ENCODE measurements at places on chromosomes 7 and 10. TPM values are rescaled to one million over a fixed set of nuclear protein-coding genes. Genes with fewer than 3 reads are reported as not detected.

Gene ZC3HAV1L
- 4.7 TPM for total RNA-seq

DNA sequence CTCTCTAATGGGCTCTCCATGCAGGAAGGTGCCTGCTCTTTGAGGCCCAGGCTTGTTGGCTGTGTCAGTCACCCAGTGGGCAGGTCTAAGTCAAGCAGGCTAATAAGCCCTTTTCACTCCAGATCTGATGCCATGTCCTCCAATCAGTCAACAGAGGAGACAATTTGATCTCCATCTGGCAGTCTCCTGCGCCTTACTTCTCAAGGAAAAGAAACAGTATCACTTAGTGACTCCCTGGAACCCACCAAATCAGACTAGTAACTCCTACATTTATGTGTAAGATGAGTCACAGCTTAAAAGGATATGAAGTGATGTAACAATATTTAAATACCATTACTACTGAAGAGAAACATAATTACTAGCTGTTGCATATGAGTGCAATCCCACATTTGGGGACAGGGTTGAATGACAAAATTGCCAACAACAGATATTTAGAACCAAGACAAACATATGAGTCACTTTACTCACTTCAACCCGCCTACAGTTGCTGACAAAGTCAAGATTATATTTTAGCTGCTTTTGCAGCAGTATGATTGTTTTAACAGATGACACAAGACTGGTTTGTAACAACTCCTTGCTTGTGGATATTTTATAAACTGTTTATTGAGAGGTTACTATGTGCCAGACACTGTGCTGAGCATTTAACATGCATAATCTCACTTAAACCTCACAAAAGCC lies 72.1 kb downstream of the USP6NL start:
- peak; percentile 51 for DNase-seq

DNA sequence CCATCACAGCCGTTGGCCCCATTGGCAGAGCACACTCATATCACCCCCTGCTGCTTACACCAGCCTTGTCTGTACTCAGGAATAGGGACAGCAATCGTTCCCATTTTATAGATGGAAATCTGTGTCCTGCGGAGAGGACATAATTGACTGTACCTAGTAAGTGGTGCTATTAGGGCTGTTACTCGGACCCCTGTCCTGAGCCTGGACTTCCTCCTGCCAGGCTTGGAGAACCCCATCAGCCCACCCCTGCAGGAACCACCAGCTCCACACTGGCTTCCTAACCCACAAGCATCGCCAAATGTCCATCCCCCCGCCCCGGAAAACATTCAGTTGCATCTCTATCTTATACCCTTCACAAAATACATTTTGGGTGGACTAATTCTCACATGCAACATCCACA lies 139.8 kb upstream of the RET start:
- no peak for DNase-seq

GRCh38 chr10:12187321-12187905 lies 8.3 kb downstream of the NUDT5 start:
- no peak for DNase-seq

DNA sequence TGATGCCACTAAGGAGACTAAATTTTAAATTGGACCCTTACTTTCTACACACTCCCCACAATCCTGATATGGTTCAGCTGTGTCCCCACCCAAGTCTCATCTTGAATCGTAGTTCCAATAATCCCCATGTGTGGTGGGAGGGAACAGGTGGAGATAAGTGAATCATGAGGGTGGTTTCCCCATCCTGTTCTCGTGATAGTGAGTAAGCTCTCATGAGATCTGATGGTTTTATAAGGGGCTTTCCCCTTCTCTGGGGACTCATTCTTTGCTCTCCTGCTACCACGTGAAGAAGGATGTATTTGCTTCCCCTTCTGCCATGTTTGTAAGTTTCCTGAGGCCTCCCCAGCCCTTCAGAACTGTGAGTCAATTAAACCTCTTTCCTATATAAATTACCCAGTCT lies 18.4 kb upstream of the BET1 start:
- DNase-seq, result peak; percentile 53

GRCh38 chr7:48097521-48098231 lies 8.6 kb downstream of the UPP1 start:
- no peak for DNase-seq

GRCh38 chr10:25561758-25562157 lies 372.3 kb upstream of the MYO3A start:
- DNase-seq, result no peak

- peak; percentile 85 for DNase-seq
Observed at GRCh38 chr10:72308320-72308987, 34.7 kb downstream of the DDIT4 start.

GRCh38 chr7:91657483-91658071 lies 222.9 kb downstream of the MTERF1 start:
- DNase-seq, result no peak

Gene ANKIB1
- 39.4 TPM for total RNA-seq

DNA sequence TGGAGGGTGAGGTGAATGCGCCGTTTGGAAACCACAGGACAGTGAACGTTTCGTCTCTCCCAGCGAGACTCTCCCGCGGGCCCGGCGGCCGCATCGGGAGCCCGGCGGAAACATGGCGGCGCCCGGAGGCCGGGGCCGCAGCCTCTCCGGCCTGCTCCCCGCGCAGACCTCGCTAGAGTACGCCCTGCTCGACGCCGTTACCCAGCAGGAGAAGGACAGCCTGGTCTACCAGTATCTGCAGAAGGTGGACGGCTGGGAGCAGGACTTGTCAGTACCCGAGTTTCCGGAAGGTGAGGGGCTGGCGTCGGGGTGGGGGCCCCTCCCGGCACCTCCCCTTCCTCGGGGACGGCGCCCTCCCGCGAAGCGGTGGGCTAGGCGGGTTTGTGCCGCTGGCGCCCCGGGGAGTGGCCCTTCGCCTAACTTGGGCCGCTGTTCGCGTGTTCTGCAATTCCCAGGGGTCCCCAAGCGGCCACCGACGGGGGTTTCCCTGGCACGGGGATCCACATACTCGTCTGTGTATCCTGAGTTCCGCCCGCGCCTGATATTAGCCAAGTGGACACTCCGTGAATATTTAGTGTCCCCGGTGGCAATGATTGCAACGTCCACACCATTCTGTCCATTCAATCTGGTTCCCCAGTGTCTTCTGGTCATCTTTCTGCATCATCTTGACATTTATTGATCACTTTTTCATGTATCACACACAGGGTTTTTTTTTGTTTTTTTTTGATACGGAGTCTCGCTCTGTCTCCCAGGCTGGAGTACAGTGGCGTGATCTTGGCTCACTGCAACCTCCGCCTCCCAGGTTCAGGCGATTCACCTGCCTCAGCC lies 514 bp downstream of the NHLRC2 start:
- DNase-seq, result peak; percentile 28

Gene SAMD9
- 15.6 TPM for total RNA-seq

Measured in IMR-90 (cell line).